ENCODE measurements at places on chromosomes 13 and 19. TPM values are rescaled to one million over a fixed set of nuclear protein-coding genes. Genes with fewer than 3 reads are reported as not detected.
A peak's percentile ranks its signal among the peaks of the same experiment; 100 is the strongest.

DNA sequence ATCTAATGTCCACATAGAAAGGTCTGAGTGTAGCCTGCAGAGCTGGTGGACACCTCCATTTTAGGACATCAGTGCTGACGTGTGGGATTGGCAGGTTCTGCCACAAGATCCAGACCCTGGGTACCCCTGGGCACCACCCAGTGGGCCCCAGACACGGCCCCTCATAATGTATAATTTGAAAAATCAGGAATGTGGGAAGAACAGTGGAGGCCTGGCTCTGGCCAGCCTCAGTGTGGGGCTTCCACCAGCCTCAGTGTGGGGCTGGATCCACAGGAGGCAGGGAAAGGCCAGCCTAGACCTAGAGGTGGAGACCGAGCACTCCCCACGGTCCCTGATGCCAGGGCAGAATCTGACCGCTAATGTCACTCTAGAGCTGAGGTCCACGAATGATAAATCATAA is 150.7 kb upstream of the SOX1 start:
- H3K4me3 ChIP-seq, result no peak overlapping the region
- H3K27me3 ChIP-seq, result no peaks in the 10 kb centered on the region
- H3K27ac ChIP-seq, result no peak overlapping the region
- DNase-seq, result peak; percentile 19

GRCh38 chr13:70541451-70541850 is 433.2 kb upstream of the KLHL1 start:
- no peaks in the 10 kb centered on the region for H3K27me3 ChIP-seq
- no peak overlapping the region for H3K4me3 ChIP-seq
- H3K27ac ChIP-seq, result no peak overlapping the region
- no peak for DNase-seq

DNA sequence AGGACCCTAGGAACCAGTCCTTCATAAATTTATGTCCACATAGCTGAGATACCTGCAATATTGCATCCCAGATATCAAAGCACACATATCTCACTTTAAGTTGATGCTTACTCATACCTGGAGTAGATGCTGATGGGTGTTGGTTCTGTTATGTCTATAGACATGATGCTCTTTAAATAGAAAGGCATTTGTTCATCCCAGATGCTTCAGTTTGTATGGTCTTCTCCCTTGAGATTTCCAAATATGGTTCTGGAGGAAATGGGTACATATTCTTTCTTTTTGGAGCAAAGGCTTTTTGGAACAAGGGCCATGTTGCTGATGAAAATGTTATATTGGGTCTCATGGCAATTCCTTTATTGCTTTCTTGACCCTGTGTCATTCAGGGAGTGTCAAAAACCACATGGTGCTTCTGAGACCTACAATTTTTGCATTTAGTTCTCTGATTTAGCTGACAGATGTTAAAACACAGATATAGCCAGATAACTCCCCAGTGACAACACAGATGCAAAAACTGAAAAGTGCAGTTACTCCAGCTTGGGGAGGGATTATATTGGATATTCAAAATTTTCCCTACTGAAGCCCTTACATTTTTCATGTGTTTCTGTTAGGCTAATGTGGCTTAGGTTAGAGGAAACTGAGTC is 211.4 kb downstream of the KCNRG start:
- H3K4me1 ChIP-seq, result peaks cover 65% of the 10 kb centered on the region
- no peak overlapping the region for H3K4me3 ChIP-seq
- no peak overlapping the region for H3K27ac ChIP-seq
- no peak for DNase-seq
- peaks cover 3% of the 10 kb centered on the region for H3K36me3 ChIP-seq

DNA sequence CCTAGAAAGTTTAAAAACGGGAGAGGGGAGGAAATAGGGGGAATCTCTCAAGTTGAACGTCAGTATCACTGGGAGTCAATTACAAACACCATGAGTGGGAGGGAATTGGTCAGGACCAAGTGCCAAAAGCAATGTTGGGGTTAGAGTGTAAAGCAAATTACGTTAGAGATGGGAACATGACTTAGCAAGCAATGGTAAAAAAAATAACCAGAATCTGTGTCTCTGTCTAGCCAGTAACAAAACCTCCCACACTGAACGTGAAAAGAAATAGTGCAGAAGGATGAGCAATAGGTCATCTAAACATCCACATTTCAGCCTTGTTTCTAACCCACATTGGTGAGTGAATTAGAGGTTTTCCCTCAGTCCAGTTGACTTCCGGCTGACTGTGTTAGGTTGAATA is 242.2 kb downstream of the COG6 start:
- H3K4me1 ChIP-seq, result peaks cover 7% of the 10 kb centered on the region
- no peaks in the 10 kb centered on the region for H3K36me3 ChIP-seq
- H3K27ac ChIP-seq, result no peak overlapping the region
- DNase-seq, result no peak

DNA sequence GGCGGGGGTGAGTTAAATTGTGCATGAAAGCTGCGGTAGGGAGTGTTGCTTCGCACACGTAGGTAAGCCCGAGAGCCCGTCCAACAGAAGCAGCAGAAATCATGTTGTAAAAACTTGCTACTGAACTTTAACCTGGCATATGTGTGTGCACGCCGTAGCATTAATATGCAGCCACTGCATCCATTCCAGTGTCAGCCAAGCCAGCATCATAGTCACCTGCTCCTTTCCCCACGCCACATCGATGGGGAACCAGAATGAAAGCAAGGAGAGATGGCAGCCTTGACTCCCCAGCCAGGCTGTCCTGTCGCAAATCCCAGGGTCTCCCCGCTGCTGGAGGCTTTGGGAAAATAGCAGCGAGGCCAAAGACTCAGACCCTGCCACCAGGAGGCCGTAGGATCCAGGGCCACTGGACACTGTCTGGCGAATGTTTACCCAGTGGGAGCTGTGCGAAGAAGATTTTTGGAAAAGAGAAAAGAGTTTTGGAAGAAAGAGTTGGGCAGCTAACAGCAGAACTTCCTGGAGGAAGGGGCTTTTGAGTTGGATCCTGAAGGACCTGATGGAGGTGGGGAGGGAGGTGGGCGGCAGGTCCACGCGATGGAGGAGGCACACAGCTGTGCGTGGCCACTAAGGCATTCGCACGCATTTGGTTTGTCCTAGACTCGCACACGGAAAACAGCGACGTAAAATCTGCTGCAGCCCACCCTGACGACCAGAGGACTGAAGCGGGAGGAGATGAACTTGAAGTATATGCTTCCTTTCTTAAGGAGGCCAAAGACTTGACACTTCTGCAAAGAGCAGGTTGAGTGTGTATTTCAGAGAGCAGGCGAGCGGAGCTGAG is 48.7 kb upstream of the RANBP3 start:
- no peak for DNase-seq
- no peak overlapping the region for H3K4me3 ChIP-seq
- no peaks in the 10 kb centered on the region for H3K4me1 ChIP-seq
- no peaks in the 10 kb centered on the region for H3K27me3 ChIP-seq
- no peak overlapping the region for H3K27ac ChIP-seq

DNA sequence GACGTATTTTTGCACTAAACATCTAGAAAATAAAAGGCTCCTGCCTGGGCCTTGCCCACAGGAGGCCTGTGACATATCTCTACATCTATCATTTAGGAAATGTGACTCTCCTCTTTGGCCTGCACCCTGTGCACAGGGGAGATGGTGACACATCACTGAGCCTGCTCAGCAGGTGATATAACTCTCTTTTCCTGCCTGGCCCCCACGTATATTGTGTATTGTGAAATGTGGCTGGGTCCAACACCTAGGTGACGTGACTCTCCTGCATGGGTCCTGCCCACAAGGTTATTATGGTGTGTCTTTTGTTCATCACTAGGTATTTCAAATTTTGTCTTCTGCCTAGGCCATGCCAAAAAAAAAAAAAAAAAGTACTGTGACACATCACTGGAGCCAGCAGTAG is 61.4 kb upstream of the ZNF724 start:
- H3K27me3 ChIP-seq, result no peaks in the 10 kb centered on the region
- DNase-seq, result no peak
- H3K4me1 ChIP-seq, result no peaks in the 10 kb centered on the region
- peaks cover 3% of the 10 kb centered on the region for H3K36me3 ChIP-seq

DNA sequence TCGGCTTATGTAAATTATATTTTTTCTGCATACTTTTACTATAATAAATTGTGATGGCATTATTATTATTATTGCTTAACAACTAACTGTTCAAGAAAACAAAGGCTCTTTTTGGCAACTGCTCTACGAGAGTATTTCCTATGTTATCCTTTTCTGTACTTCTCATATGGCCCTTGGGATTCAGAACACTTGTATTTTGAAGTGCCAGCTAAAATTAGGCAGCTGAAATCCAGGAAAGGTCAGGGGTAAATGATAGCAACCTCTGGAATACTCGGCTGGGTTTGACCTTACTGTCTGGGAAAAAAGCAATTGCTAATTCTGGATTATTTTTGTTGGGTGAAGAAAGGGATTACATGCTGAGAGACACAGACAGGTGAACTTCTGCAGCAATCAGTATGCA is 23.9 kb downstream of the EDNRB start:
- no peaks in the 10 kb centered on the region for H3K36me3 ChIP-seq
- no peak overlapping the region for H3K4me3 ChIP-seq
- H3K27me3 ChIP-seq, result peaks cover 5% of the 10 kb centered on the region
- DNase-seq, result no peak

DNA sequence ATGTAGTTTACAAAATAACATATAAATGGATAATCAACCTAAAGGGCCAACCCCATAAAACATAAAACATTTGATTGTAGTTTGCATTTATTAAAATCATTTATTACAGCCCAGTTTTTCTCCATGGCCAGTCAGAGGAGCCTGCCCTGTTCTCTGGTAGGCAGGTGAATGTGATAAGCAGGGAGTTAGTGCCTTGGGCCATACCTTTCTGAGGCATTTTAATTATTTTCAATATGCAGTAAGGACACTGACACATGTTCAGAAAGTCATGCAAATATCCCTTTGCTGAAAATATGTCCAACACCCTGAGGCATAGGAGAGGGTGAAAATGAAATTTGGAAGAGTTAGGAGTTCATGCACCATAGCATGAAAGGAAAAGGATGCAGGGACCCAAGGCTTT is 242.6 kb upstream of the EDNRB start:
- no peak overlapping the region for H3K27ac ChIP-seq
- H3K27me3 ChIP-seq, result no peaks in the 10 kb centered on the region
- no peak for DNase-seq
- no peaks in the 10 kb centered on the region for H3K4me1 ChIP-seq

GRCh38 chr13:60836821-60837220 is 439.8 kb downstream of the TDRD3 start:
- no peak overlapping the region for H3K27ac ChIP-seq
- DNase-seq, result no peak
- no peaks in the 10 kb centered on the region for H3K4me1 ChIP-seq
- no peaks in the 10 kb centered on the region for H3K27me3 ChIP-seq
- no peaks in the 10 kb centered on the region for H3K36me3 ChIP-seq

DNA sequence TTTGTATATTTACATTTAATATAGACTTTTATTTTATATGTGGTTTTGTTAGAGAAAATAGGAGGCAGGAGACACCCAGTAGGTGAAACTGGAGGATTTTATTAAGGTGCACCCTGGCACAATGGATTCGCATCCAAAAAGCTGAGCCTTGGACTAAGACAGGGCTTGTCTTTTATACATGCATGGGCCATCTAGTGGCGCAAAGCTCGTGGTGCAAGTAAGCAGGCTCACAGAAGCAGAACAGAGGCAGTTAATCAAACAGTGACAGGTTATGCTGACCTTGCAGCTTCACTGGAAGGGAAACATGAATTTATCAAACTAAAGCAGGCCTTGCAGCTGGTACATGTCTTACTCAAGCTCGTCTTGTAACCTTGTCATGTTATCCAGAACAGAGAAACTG is 58.8 kb upstream of the ZNF681 start:
- peaks cover 11% of the 10 kb centered on the region for H3K36me3 ChIP-seq
- no peaks in the 10 kb centered on the region for H3K4me1 ChIP-seq
- peak; percentile 43 for DNase-seq

DNA sequence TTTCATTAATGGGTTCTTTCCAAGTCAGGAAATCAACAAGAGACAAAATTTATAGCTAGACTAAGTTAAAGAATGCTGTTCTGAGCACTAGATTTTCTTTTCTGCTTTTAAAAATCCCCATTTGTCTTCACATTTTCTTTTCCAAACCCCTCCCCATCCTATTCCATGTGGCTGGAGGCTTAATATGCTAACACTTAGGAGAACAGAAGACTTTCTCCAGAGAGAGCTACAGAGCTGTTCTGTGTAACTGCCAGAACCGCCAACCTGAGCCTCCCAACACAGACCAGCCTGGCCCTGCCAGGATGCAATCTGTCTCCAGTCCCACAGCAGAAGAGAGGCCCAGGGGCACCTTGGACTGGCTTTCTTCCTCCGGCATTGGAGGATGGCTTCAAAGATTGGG is 264.1 kb downstream of the NDFIP2 start:
- no peak overlapping the region for H3K27ac ChIP-seq
- DNase-seq, result no peak
- no peaks in the 10 kb centered on the region for H3K4me1 ChIP-seq

DNA sequence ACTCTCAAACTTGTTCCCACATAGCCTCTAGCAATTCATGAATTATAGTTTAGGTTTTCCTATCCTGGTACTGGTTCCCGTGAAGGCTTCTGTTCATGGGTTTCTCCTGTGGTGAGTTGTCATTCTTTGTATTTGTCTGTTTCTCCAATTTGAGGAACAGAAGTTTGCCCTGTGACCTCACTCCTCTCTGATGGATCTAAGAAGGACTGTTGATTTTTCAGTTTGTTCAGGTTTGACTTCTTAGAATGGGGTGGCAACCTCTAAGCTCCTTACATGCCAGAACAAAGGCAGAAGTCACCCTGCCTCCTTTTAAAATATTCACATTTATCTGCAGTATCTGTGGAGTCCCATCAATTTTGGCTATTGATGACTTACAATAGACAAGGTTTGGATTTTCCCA is 354.0 kb downstream of the SPRY2 start:
- no peak for DNase-seq
- no peaks in the 10 kb centered on the region for H3K27me3 ChIP-seq
- no peaks in the 10 kb centered on the region for H3K36me3 ChIP-seq
- no peaks in the 10 kb centered on the region for H3K4me1 ChIP-seq
- no peak overlapping the region for H3K4me3 ChIP-seq
- no peak overlapping the region for H3K27ac ChIP-seq

S1PR5 gene
- total RNA-seq, result 0.14 TPM

EEF1AKMT1 gene
- 7.5 TPM for total RNA-seq

TMEM221 gene
- total RNA-seq, result not detected
